GM13977 (cell line): ENCODE measurements at places on chromosomes 6 and 20.

- DNase-seq = no peak
These were observed 22.8 kb upstream of the BHLHE23 start for GRCh38 chr20:63029358-63030121.

DNA sequence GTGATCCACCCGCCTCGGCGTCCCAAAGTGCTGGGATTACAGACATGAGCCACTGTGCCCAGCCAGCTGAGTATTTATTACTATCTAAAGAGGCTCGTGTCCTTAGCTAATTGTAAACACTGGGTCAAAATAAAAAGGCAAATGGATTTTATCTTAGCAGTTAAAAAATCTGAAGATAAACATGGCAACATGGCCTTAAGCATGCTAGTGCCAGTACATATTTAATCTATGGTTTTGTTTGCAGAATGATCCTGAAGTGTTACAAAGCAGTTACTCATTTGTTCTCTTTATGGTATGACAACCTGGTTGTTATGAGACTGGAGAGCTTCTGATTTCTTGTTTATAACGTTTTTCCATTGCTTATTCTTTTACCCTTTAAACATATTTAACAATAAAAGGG, 3.9 kb upstream of the KIAA0408 start:
- DNase-seq = no peak

GRCh38 chr6:113047148-113047547, 700.0 kb downstream of the RFPL4B start:
- no peak for DNase-seq

DNA sequence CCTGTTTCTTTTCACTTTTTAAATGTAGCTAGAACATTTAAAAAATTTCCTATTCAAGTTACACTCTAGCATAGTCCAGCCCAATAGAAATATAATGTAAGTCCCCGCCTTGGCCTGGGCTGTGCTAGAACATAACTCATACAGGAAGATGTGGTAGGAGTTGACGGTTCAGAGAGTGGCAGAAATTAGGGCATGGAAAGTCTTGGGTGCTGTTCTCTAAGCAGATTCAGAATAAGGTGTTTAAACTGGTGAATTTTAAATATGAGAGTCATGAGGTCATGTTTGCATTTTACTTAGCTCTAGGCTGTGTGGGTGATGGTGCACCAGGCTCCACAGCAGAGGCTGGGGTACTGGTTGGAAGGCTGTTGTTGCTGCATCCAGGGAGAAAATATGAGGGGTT, 256.5 kb downstream of the FARS2 start:
- peak; percentile 38 for DNase-seq

- DNase-seq = no peak
These were observed 12.3 kb upstream of the SSTR4 start for GRCh38 chr20:23022849-23023248.

- DNase-seq = no peak
These were observed 191.1 kb upstream of the HEY2 start for GRCh38 chr6:125558241-125558843.

DNA sequence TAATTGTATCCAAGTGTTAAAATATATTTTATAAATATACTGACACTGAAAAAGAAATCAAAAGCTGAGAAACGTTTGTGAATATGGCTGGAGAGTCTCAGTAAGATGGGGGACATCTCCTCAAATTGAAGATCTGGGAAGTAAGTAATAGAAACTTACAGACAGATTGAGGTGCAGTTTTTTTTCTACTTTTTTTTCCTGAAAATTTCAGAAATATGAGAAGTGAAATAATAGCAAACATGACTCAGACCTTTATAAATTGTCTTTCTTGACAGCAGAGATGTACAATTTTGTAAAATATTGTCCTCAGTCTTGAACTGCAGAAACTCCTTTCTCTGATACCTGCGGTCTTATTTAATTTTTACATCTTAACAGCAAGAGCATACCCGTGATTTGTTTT, 347.1 kb downstream of the UTRN start:
- no peak for DNase-seq

- peak; percentile 66 for DNase-seq
These were observed 48.0 kb downstream of the TMEM170B start for GRCh38 chr6:11585426-11586016.

DNA sequence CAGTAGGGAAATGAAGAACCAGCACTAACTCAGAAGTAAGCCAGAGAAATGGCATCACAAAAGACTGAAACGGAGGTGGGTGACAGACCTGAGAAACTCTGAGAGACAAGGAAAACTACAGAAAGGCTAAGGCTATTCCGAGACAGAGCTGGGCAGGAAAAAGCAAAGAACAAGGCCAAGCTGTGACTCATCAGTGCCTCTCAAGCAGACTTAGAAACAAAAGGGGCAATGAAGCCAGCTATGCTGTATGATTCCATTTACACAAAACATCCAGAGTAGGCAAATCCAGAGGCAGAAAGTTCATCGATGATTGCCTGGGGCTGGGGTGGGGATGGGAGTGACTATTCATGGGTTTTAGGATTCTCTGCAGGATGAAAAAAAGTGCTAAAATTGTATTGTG, 50.0 kb downstream of the SLC23A2 start:
- DNase-seq = no peak

GRCh38 chr20:51750037-51750769, 18.0 kb downstream of the ATP9A start:
- DNase-seq = no peak

DNA sequence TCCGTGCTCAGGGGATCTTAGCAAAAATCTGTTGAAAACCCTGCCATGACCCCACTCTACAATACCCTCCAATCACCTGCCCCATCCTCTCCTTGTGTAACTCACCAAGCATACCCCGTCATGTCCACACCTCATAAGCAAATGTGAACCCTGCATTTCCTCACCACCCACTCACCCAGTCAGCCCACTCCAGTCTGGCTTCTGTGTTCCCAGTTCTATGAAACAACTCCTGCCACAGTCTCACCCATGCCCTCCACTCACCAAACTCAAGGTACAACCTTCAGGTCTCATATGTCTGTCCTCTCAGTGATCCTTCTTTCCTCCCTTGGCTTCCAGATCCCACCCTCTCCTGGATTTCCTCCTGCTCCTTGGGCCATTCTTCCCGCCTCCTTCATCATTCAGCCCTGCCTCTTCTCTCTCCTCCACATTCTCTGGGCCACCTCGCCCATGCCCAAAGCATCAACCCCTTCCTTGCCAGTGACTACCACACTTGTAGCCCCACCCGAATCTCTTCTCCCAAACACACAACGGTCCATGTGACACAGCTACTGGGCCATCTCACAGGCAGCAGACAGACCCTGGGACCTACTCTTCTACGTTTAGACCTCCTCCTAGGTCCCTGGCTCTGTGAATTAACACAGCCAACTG, 8.8 kb downstream of the DDRGK1 start:
- DNase-seq = no peak

DNA sequence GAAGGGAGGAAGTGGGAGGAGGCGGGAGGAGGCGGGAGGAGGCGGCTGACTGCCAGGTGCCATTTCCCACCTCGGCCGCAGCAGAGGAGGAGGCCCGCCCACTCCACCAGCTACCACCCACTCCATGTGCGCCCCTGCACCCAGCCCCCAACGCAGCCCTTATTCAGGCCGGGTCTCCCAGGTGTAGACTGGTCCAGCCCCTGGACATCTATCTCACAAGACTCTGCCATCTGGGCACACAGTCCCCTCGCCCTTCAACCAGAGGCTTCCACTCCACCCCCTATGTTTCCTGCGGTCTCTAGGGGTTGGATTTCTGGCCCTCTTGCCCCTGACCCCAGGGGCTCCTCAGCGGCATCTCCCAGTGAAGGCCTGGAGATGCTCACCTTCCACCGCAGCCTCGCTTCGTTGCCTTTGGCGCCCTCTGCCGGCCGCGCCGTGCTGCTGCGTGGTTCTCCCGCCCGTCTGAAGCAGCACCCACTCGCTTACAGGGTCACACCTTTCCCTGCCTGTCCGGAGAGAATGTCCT, 32.6 kb upstream of the FAM83D start:
- peak; percentile 85 for DNase-seq

GRCh38 chr6:14807130-14807529, 438.7 kb upstream of the JARID2 start:
- no peak for DNase-seq

DNA sequence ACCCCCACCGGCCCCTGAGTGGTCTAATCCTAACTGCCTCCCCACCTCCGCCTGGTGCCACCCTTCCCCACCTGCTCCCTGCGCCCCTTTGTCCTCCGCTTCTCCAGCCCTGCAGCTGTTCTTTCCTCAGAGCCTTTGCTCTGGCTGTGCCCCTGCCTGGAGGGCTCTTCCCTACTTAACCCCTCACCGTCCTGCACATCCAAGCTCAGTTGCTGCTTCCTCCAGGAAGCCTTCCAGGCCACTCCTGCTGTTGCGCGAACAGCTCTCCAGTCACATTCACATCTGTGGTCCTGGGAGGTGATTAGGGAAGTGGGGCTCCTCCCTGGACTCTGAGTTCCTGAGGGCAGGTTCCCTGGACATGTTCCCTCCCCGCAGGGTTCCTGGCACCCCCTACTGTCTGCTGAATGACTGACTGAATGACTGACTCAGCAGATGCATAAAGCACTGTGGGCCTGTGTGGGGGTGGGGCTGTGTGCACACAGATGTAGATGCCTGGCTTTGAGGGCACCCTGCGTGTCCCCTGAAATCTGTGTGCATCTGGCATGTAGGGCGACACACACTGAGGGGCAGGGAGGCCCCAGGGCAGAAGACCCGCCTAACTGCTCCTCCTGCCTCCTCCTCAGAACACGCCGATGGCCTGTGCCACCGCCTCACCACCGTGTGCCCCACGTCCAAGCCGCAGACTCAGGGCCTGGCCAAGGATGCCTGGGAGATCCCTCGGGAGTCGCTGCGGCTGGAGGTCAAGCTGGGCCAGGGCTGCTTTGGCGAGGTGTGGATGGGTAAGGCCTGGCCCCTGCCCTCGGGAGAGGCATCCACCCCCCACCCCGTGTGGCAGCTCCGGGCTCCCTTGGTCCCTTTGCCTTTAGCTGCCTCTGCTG, 51.4 kb downstream of the SRC start:
- DNase-seq = no peak

DNA sequence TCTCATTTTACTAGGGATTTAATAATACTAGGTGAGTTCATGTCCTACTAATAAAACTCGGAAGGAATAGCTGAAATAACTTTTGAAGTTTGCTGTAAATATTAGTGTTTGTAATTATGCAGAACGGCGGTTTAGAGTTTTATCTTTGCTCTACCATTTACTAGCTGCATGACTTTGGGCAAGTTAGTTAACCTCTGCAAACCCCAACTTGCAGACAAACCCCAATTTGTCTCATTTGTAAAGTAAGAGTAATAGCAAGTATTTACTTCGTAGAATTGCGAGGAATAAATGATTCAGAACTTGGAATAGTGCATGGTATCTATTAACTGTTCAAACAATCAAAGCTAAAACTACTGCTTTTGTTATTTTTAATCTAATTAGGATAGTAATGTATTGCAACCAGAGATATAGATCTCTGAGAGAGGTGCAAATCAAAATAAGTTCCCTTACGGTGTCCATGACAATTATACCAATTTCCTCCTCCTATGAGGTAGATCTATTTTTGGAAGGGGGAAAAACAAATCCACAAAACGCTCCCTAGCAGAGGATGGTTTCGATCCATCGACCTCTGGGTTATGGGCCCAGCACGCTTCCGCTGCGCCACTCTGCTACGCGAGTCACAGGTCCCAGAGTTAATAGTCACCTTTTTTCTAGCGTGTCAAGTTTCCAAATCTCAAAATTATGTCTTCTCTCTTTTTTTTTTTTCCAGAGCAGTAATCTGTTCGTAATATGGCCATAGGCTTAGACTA, 35.1 kb upstream of the BTN3A2 start:
- no peak for DNase-seq

GRCh38 chr6:36834576-36835341, 4.5 kb downstream of the CPNE5 start:
- DNase-seq = no peak

- DNase-seq = no peak
These were observed 418.4 kb downstream of the KHDRBS2 start for GRCh38 chr6:61867635-61868034.

DNA sequence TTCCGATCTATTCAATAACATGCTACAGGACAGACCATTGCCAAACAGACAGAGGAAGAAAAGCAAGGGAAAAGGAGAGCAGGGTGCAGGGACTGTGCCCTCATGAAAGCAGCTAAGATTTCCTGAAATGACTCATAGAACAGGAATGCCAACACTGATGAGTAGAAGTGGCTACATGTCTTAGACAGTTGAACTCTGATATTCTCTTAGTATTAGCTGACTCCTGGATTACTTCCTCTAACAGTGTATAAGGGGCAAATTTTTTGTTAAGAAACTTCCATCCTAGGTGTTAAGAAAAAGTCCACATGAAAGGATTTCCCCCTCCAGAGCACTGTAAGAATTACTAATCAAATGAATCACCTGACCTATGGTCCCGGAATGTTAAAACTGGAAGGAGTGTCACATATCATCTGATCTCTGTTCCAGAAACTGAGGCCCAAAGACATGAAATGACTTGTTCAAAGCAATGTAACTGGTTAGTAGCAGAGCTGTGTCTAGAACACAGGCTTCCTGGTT, 224.9 kb downstream of the IBTK start:
- no peak for DNase-seq

DNA sequence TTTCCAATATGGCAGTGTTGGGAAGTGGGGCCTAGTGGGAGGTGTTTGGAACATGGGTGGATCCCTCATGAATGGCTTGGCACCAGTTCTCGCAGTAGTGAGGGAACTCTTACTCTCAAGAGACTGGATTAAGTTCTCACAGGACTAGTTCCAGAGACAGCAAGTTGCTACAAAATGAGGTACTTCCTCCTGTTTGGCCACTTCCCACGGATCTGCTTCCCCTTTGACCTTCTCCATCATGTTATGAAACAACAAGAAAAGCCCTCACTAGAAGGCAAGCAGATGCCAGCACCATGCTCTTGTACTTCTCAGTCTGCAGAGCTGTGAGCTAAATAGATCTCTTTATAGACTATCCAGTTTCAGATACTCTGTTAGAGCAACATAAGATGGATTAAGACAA, 3.1 kb downstream of the RSPH3 start:
- no peak for DNase-seq

GRCh38 chr20:1800777-1801176, 94.4 kb upstream of the SIRPA start:
- DNase-seq = peak; percentile 50

- DNase-seq = no peak
These were observed 1.8 kb downstream of the OOEP start for GRCh38 chr6:73367761-73368355.

- DNase-seq = no peak
These were observed at the start of gene SLC17A3 for GRCh38 chr6:25874118-25874517. Gene SLC17A3, minus strand, starts transcription at chr6:25874243. Its CDS starts 5,856 bp downstream, at chr6:25868387.

DNA sequence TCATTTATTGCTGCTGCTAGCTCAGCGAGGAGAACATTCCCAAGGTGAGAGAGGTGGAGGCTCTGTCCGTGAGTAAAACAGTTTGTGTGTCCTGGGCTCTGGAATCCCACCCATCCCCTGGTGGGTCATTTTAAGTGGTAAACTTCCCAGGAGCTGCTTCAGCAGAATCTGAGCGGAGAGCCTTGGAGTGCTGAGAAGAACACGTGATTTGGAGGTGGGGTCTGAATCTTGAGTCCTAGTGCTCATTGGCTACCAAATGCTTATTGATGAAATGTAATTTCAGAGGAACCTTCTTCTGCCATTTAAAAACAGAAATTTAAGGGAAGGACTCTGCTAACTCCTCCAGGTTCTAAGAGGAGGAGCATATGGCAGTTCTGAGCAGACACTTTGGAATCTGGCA, 132.4 kb downstream of the CDH26 start:
- no peak for DNase-seq

GRCh38 chr20:48324744-48325143, 503.1 kb downstream of the PREX1 start:
- DNase-seq = no peak

- DNase-seq = no peak
These were observed 23.7 kb downstream of the TRAM2 start for GRCh38 chr6:52553158-52553557.

- DNase-seq = no peak
These were observed 78.6 kb downstream of the TPBG start for GRCh38 chr6:82442061-82442719.
